ENCODE measurements at places on chromosomes 7 and 10. TPM values are rescaled to one million over a fixed set of nuclear protein-coding genes. Genes with fewer than 3 reads are reported as not detected.
A peak's percentile ranks its signal among the peaks of the same experiment; 100 is the strongest.

DNA sequence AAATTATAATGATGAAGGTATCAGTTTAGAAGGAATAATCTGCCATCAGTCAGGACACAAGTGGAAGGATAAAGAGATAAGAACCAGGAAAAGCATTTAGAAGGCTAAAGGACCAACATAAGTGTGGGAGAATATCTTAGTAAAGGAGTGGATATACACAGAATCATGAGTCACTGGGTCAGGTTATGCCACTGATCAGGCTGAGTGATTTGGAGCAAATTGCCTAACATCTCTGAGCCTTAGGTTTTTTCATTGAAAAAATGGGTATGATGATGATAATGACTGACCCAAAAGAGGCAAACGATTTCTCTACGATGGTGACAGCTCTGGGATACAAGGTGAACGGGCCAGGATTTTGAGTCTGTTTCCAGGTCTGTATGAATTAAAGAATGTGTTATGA lies 2.8 kb upstream of the CUL1 start:
- H3K4me1 ChIP-seq = peaks cover 6% of the 10 kb centered on the region
- no peak overlapping the region for H3K27ac ChIP-seq
- no peaks in the 10 kb centered on the region for H3K36me3 ChIP-seq
- no peak overlapping the region for H3K4me3 ChIP-seq

The SLC29A4 gene
- total RNA-seq = 4.9 TPM

The FLNC gene
- total RNA-seq = 391 TPM

DNA sequence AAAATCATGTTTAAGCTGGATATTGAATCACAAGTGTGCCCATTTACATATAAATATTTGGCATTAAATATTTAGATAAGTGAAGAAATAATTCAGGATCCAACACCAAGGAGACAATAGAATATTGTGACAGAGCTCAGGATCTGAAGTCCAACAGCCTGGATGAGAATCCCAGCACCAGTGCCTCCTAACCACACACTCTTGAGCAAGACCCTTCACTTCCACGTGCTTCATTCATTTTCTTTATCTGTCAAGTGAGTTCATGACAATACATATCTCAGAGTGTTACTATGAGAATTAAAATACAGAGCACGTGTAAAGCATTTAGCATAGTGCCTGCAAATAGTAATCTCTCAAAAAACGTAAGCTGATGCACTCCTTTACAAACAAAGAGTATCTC lies 78.4 kb upstream of the IKZF1 start:
- H3K4me3 ChIP-seq = no peak overlapping the region
- H3K4me1 ChIP-seq = no peaks in the 10 kb centered on the region
- H3K36me3 ChIP-seq = no peaks in the 10 kb centered on the region
- no peak overlapping the region for H3K27ac ChIP-seq

- H3K4me1 ChIP-seq = peaks cover 67% of the 10 kb centered on the region
- no peaks in the 10 kb centered on the region for H3K36me3 ChIP-seq
- no peak overlapping the region for H3K27ac ChIP-seq
- DNase-seq = no peak
- no peak overlapping the region for H3K4me3 ChIP-seq
These were observed 259.8 kb downstream of the GLI3 start for GRCh38 chr7:41977151-41977651.

DNA sequence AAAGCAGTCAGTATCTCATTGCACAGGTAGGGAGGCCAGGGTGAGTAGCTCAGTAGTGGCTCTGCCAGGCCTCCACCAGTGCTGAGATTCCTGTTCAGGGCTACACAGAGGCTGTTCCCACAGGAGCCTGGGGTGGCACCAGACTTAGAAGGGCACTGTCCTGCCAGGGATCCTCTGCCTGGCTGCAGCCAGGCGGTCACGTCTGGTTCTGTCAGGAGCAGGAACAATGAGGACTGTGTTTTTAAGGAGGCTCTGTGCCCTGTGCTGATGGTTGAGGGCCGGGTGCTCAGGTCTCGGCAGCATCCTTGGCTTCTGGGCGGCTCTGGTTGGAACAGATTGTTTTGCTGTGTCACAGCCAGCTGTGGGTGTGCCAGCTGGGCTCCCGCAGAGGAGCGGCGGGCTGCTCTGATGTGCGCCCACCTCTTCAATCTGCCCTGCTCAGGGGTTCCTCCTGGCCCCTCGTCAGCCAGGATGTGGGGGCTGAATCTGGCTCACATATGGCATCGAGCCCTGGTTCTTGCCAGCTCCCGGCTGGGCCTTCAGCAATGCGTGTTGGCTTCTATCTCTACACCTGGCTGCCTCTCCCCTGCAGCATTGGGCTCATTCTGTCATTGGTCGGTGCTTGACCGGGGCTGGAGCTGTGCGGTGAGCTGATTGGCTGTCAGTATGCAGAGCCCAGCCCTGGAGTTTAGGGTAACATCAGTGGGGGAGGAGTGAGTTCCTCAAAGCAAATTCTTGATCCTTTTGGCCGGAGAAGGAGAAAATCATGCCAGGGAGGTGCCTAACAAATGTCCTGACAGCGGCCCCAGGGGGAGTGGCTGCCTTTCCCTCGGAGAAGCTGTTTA lies 41.2 kb downstream of the TACR2 start:
- DNase-seq = no peak
- H3K27ac ChIP-seq = peak overlapping the region; percentile 84
- H3K36me3 ChIP-seq = peaks cover 36% of the 10 kb centered on the region
- no peaks in the 10 kb centered on the region for H3K27me3 ChIP-seq

DNA sequence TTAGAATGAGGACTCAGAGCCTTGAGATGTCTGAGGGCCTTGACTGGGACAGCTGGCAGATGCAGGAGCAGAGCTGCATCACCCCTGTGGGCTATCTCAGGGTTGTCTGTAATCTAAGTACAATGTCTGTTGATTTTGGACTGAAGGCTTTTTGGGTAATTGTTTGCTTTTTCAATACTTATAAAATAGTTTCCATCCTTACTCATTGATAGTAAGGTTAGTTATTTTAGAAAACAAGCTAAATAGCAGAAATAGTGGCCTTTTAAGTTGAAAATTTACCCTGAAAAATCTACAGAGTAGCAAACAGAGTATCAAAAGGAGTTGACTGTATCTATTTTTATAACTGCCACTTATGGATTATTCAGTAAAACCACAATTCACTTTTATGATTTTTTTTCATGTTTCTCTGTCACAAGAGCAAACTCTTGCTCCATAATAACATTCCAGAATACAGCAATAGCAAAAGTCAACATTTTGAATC lies 179.7 kb downstream of the CFTR start:
- H3K36me3 ChIP-seq = no peaks in the 10 kb centered on the region
- H3K4me1 ChIP-seq = no peaks in the 10 kb centered on the region
- no peak overlapping the region for H3K27ac ChIP-seq

The ADAM22 gene
- total RNA-seq = 1.8 TPM

- DNase-seq = no peak
- H3K27ac ChIP-seq = no peak overlapping the region
- H3K4me3 ChIP-seq = no peak overlapping the region
- no peaks in the 10 kb centered on the region for H3K4me1 ChIP-seq
- H3K27me3 ChIP-seq = no peaks in the 10 kb centered on the region
These were observed 13.1 kb downstream of the LHFPL3 start for GRCh38 chr7:104341546-104341945.

DNA sequence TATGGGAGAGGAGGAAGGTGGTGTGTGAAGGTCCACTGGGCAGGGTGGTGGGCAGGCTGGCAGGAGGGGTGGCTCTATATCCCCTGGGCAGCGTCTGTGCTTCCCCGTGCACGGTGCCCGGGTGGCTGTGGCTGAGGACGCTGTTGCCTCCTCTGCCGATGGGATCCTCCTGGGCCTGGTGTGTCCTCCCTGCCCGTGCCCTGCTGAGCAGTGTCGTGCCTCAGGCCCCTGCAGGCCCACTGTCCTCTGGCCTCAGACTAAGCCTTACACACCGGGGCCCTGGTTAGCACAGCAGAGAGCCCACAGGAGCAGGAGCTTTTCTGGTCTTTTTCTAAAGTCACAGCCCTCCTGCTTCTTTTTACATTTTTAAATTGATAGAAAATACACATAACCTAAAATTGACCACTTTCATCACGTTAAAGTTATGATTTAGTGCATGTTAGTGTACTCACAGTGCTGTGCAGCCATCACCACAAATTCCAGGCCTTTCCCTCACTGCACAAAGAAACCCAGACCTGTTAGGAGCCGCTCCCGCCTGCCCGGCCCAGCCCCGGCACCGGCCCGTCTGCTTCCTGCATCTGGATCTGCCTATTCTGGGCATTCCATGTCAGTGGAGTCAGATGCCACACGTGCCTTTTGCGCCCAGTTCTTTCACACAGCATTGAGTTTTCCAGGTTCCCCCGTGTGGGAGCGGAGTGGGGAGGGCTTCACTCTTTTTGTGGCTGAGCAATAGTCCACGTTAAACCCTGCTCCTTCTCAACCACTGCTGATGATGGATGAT lies 19.4 kb downstream of the PFKFB3 start:
- H3K36me3 ChIP-seq = peaks cover 96% of the 10 kb centered on the region
- H3K27ac ChIP-seq = no peak overlapping the region
- no peak for DNase-seq

- no peak for DNase-seq
- peak overlapping the region; percentile 56 for H3K27ac ChIP-seq
- no peaks in the 10 kb centered on the region for H3K27me3 ChIP-seq
- no peaks in the 10 kb centered on the region for H3K36me3 ChIP-seq
These were observed 10.4 kb upstream of the FGFR2 start for GRCh38 chr10:121608469-121609190.

The PYROXD2 gene
- 7.0 TPM for total RNA-seq

The DAGLB gene
- 14.6 TPM for total RNA-seq

The ZNF518A gene
- 11.7 TPM for total RNA-seq

The HYAL4 gene
- total RNA-seq = not detected

The ADAMTS14 gene
- not detected for total RNA-seq

DNA sequence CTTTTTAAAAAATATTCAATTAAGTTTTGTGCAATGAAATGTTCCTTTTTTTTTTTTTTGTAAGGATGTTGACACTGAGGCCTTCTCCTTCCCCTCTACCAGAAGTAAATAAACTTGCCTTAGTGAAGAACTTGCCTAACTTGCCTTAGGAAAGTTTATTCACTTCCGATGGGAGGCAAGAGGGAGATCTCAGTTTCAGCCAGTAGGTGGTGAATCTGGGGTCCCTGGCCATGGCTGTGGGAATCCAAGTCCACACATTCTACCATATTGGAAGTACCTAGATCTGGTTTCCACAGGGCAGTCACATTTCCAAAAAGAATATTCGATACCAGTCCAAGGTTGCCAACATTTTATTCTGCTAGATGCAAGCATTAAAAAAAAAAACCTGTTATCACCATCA lies 270.9 kb downstream of the CCSER2 start:
- no peak overlapping the region for H3K27ac ChIP-seq
- no peaks in the 10 kb centered on the region for H3K36me3 ChIP-seq
- no peak for DNase-seq
- no peak overlapping the region for H3K4me3 ChIP-seq
- H3K4me1 ChIP-seq = no peaks in the 10 kb centered on the region

The LIPF gene
- total RNA-seq = not detected

DNA sequence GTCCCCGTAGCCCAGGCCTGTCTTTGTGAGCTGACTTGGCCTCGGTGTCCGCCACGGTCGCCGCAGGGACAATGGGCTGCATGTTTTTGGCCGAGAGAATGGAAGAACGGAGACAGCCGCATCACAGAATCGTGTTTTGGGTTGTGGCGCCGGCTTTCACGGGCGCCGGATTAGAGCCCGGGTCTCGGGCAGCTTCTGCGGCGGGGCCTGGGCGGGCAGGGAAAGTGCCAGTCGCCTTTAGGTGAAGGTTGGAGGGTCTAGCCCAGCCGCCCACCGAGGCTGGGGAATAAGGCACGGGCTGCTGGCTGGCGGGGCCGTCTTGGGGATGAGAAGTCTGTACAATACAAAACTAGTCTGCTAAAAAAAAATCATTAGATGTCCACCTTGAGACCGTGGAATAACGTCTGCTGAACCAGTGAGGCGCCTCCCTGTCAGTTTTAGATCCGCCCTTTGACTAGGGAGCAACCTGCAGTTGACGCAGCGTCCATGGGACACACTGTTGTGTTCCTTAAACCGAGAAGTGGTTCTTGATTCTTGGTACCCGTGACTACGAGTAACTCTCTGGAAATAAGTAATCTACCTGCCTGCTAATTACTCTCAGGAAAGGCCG lies 577 bp downstream of the DNAJB9 start:
- H3K27me3 ChIP-seq = no peaks in the 10 kb centered on the region
- H3K4me3 ChIP-seq = peak overlapping the region; percentile 87
- DNase-seq = no peak
- peaks cover 45% of the 10 kb centered on the region for H3K4me1 ChIP-seq
- peak overlapping the region; percentile 94 for H3K27ac ChIP-seq

- H3K27me3 ChIP-seq = no peaks in the 10 kb centered on the region
- H3K27ac ChIP-seq = no peak overlapping the region
- H3K36me3 ChIP-seq = no peaks in the 10 kb centered on the region
- no peak for DNase-seq
- peaks cover 27% of the 10 kb centered on the region for H3K4me1 ChIP-seq
- no peak overlapping the region for H3K4me3 ChIP-seq
These were observed 180.6 kb downstream of the CAMK1D start for GRCh38 chr10:12529976-12530375.

The CDHR3 gene
- 41.1 TPM for total RNA-seq

The C1QL3 gene
- not detected for total RNA-seq

GRCh38 chr7:151205730-151206129 lies 4.6 kb downstream of the H2BK1 start:
- peaks cover 44% of the 10 kb centered on the region for H3K27me3 ChIP-seq
- H3K27ac ChIP-seq = no peak overlapping the region
- H3K4me1 ChIP-seq = no peaks in the 10 kb centered on the region
- H3K4me3 ChIP-seq = no peak overlapping the region

DNA sequence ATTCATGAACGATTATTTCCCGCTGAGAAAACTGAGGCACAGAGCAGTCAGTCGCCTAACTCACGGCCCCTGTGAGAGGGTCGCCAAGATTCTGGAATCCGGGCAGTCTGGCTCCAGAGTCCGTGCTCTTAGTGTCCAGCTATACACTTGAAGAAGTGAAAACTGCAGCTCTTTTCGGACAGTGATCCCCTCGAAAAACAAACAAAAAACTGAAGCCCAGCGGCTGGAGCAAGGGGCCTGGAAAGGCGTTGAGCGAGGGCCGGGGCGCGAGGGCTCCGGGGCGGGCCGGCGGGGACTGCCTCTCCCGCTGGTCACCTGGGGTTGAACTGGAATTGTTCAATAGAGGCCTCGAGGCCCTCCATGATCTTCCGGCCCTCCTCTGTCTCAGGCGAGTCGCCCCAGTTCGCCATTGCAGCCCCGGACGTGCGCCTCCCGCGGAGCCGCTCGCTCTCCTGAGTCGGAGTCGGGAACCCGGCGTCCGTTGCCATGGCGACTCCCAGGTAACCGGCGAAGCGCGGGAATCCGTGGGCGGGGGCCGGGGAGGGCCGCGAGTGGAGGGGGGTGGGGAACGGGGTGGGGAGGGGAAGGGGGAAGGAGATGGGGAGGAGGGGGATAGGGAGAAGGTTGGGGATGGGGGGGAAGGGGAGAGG lies 881 bp downstream of the C10orf67 start:
- H3K4me3 ChIP-seq = peak overlapping the region; percentile 48
- peaks cover 16% of the 10 kb centered on the region for H3K4me1 ChIP-seq
- peak; percentile 88 for DNase-seq
- no peaks in the 10 kb centered on the region for H3K36me3 ChIP-seq
- H3K27me3 ChIP-seq = peaks cover 29% of the 10 kb centered on the region

The ZPBP gene
- total RNA-seq = not detected

The SPDYE6 gene
- total RNA-seq = not detected

- H3K4me3 ChIP-seq = no peak overlapping the region
- peak; percentile 62 for DNase-seq
- no peaks in the 10 kb centered on the region for H3K4me1 ChIP-seq
- no peaks in the 10 kb centered on the region for H3K27me3 ChIP-seq
- H3K27ac ChIP-seq = no peak overlapping the region
- no peaks in the 10 kb centered on the region for H3K36me3 ChIP-seq
These were observed 260.9 kb upstream of the FZD8 start for GRCh38 chr10:35903021-35903420.

All from esophagus muscularis mucosa (tissue), 4 donors.